ENCODE measurements at places on chromosomes 4 and X.

GRCh38 chr4:168837922-168838321 lies 172.1 kb downstream of the CBR4 start:
- DNase-seq = no peak

GRCh38 chrX:38774249-38774648 lies 27.0 kb upstream of the MID1IP1 start:
- no peak for DNase-seq

DNA sequence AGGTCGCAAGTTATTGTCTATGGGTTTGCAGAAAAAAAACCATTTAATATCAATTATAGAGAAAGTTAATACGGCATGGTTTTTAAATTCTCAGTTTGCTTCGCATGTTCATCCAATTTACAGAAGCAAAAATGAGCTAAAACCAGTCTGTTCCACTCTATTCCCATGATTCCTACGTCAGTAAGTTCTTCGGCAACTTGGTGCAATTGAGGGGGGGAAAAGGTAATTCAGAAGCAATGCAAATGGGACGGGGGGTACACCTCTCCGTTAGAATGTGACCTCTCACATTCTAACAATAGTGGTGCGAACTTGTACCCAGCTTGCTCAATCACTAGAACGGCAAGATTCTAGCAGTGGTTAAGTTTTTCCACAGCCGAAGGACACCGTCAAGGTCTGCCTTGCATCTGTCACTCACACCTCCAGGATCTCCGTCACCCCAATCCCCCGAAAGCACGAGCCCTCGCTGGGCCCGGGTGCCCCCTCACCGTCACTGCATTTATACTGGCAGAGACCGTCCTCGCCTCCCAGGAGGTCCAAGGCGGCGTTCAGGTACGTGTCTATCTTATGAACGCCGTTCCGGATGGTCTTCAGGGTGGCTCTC lies 653 bp downstream of the PLA2G12A start:
- no peak for DNase-seq

DNA sequence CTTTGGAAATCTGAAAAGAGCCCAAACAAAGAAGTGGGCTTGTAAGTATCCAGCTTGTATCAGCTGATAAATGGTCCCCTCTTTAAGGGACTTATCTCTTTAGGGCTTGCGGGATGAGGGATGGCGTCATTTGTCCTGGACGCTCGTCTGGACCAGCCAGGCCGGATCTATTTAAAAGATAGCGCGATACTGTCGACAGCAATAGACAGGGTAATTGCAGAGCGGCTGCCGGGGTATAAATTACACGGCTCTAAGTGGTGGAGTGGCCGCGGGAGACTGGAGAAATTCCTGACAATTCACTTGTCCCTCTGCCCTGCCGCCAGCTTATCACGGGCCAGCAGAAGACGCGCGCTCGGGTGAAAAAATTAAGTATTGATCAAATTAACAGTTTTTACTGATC lies 90.7 kb downstream of the FAM53A start:
- DNase-seq = no peak

- DNase-seq = no peak
Observed at GRCh38 chrX:96838537-96838936, 45.2 kb upstream of the RPA4 start.

Measured in cerebellar nuclear complex (tissue), 1 donor.